ENCODE measurements at places on chromosomes 6 and 20.

- DNase-seq, result no peak
Observed at GRCh38 chr6:3026791-3027626, 27.3 kb downstream of the NQO2 start.

DNA sequence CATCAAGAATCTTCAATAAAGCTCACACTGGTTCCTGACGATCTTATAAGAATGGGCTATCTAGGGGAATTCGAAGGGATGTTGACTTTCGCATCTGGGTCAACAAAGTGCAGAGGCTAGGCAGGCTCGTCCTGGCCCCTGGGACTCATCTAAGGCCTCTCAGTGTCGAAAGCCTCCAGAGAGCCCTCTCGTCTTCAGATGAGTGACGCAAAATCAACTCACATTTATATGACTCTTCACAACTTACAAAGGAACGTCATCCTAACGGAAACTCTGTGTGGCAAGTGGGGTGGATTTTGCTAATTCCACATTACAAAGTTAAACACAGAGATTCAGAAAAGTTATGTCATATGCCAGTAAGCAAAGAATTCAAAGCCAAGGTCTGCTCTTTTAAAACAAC lies 270.5 kb upstream of the EXOC2 start:
- no peak for DNase-seq

DNA sequence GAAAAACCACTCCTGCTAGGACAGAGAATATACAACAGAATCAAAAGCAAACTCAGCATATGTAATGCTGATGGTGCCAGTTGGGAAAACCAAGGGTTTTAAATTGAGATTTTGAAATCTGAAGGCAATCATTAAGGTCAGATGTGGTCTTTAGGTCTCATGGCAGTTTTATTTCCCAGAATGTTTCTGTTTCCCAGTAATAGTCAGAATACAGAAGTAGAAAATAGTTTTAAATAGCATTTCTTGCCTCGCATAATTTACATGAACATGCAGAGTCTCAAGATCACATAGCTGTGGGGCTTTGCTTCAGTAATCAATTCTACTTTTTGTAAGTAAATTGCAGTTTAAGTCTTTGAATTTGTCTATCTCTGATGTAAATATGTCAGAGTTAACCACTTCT lies 58.1 kb downstream of the RNF144B start:
- DNase-seq, result no peak

DNA sequence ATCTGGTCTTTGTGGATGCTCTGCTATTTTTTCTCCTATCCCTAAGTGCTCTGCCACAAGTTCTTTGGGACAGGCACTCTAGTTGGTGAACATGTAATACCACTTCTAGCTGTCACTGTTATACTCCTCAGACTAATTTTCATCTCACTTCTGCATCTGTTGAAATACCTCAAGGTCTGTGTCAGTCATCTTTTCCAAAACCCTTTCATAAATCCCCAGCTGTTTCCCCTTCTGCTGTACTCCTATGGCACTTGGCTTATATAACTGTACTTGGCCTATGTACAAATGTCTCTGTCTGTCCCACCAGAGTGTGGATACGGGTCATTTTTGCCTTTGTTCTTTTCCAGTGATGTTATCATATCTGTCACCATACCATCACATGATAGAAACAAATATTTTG lies 124.2 kb downstream of the FHL5 start:
- DNase-seq, result no peak

- no peak for DNase-seq
Observed at GRCh38 chr20:23415959-23416583, 5.2 kb downstream of the NAPB start.

- no peak for DNase-seq
Observed at GRCh38 chr6:35170166-35170565, 29.0 kb upstream of the TCP11 start.

- DNase-seq, result no peak
Observed at GRCh38 chr6:107128175-107128574, 12.9 kb upstream of the BEND3 start.

GRCh38 chr6:11744753-11745152 lies 33.9 kb downstream of the ADTRP start:
- no peak for DNase-seq

DNA sequence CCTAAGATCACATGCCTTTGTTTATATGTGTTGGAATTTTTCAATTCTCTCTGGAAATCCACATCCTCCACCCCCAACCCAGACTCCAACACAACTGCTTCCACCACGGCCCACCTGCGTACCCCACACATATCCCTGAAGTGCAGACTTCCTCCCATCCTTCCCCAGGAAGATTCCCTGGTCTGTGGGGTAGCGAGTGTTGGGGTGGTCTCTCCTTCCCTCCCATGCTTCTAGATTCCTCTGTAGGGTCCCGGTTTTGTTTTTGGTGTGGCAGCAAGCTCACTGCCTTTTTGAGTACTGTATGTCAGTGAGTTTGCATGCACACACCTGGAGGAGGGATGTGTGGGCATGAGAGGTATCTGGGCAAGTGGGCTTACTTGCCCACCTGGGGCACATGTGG lies 127.6 kb downstream of the MRPL14 start:
- no peak for DNase-seq

DNA sequence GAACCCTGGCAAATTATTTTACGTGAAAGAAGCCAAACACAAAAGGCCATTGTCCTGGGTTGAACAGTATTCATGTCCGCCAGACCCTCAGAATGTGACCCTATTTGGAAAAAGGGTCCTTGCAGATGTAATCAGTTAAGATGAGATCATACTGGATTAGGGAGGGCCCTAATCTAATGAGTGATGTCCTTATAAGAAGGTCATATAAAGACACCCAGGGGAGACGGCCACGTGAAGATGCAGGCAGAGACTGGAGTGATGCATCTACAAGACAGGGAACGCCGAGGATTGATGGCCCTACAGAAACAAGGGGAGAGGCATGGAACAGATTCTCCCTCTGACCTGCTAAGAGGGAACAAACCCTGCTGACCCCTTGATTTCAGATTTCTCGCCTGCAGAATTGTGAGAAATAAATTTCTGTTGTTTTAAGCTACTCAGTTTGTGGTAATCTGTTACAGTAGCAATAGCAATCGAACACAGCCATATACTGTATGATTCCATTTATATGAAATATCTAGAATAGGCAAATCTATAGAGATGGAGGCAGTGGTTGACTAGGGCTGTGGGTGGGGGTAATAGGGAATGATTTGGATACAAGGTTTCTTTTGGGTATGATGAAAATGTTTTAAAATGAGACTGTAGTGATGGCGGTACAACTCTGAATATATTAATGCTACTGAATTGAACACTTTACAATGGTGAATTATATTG lies 132.9 kb upstream of the NUP153 start:
- DNase-seq, result no peak

DNA sequence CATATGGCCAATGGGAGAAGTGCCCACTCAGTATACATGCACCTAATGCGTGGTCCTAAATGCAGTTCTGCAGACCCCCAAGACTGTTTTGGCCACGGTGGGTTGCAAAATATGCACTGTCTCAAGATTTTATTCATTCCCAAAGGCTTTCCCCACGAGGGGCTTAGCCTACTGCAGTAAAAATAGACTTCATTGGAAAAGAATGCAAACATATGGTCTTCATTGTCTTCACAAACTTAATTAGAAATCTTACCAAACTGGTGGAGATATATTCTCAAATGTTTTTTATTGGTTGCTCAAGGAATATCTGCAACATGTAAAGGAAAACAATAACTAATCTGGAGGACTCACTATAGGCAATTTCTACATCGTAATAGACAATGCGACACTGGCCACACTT lies 31.6 kb upstream of the PRL start:
- DNase-seq, result no peak

DNA sequence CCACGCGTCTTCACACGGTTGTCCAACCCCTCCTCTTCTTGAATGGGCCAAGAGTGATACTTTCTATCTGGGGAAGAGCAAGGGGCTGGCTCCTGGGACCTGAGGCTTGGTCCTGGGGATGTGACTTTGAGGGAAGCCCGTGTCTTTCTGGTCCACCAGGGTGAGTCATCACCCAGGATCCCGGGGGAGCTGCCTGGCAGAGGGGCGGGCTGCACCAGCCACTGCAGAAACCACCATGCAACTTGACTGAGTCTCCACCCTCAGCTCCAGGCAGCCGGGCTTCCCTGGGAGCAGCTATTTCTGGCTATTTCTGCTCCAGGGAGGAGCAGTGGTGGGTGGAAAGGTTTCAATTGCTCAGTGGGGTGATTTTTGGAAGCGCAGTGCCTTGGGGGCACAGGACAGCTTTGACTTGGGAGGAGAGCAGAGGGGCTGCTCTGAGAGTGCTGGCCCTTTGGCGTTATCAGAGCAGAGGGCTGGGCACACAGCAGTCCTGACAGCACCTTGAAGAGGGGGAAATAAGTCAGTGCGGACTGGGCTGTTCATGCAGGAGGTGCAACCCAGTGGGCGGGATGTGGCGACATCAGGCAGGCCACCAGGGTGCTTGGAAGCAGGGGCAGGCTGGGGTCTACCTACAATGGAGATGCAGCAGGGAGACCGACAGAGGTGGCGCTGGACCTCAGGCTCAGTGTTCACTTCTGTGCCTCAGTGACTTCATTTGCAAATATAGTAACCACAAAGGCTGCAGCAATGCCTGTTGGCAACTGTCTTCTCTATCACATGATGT lies 45.1 kb upstream of the FAM83D start:
- no peak for DNase-seq

DNA sequence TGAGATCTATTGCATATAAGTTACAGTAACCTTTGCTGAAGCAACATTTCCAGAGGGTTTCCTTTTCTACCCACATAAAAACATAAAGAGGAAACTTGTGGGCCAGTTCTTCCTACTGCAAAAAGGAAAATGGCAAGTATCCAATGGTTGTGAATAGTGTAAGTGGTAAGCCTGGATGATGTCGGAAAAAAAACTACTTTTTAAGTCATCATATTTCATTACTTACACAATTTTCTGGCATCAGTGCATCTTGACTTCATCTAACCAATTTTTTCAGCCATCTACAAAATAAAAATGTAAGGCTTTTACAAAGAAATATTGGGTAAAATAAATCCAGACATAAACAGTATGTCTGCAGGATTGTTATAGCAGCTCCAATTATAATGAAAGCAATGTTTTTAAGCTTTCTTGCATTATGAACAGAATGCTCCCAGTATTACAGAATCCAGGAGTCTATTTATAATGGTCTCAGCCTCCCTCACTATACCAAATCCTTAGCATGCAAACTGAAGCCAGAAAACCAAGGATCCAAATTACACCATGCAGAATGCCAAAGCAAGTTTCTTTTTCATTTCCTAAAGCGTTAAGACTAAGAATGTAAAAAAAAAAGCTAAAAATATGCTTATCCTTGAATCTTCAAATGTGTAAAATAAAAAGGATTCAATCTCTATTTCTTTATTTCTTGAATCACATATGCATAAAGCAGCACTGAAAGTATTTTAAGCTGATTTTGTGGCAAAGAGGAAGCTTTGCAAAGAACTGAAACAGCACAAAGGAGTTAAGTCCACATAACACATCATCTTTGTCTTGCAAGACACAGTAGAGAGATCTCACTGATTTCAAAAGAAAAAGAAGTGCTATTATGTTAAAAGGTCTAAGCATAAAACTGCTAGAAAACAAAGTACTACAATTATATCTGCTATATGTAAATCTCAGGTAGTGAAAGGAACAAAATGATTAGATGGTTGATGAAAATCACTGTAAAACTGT lies 126.8 kb upstream of the HMGCLL1 start:
- DNase-seq, result no peak

DNA sequence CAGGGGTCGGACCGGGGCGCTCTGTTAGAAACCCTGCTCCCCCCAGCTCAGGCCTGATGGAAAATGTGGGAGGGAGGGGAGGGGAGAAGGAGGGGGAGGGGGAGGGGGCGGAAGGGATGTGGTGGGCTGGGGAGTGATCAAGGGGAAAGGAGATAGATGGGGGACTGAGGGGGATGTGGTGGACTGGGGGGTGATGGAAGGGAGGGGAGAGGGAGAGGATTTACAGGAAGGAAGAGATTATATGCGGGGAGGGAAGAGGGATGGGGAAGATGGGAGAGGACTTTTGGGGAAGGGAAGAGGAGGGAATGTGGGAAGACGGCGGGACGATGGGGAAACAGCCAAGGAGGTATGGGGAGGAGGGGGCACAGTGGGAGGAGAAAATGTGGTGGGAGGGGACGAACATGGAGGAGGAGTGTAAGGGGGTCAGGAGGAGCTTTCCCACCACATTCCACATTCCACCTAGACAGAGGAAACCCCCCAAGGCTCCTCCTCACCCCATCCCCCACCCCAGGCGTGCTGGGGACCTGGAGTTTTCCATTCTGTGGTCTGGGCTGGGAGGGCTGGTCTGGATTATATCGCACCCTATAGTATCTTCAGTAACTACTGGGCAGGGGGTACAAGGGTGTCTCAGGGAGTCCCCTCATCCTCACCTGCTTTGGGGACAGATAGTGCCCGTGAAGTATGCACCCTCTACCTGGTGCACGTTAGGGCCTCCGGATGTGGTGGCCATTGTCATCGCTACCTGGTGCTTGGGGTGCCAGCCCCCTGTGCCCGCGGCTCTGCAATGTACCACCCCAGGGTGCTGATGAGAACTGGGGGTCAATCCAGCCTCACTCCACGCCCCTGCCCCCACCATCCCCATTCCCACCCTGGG lies 578 bp upstream of the PTGIS start:
- DNase-seq, result no peak

DNA sequence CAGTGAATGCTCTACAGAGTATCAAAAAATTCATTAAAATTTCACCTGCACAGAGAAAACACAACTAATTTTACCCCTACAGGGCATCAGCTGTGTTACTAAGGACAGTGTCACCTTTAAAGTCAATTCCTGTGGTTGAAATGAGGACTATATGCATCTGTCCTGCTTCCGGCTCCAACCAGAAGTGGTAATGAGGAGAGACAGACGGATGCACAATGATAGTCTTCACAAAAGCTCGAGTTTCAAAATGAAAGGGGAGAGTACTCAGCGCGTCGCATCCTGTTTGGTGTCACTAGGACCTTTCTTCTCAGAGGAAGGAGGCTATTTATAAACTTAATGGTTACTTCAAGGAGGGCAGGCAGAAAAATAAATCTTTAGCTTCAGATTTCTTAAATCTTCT lies 86.5 kb downstream of the LYRM4 start:
- no peak for DNase-seq

- DNase-seq, result no peak
Observed at GRCh38 chr6:166624275-166624674, 2.8 kb downstream of the RPS6KA2 start.

DNA sequence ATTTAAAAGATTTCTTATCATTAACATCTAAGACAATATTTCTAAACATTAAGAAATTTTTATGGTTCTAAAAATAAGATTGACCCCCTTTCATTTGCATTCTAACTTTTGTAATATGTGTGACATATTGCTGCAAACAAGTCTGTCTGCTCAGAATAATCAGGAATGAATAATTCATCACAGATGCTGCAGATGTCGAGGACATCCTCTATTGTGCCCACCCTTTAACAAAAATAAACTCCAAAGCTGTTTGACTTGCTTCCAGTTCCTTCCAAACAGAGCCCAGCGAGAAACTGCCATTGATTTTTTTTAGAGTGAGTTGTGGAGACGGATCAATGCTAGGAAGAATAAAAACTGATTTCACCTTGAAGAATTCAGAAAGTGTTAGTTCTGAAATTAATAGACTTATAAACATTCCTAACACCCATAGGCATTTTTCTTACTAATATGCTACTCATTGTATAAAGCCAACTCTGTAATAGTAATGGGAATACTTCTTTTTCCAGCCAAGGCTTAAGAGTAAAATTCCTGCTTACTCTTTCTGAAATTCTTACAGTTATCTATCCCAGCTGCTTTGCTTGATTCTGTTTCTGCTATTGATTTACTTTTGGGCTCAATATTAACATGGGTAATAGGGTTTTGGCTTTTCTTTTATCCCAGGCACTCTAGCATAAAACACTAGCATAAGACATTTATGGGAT lies 244.8 kb upstream of the FAM83B start:
- no peak for DNase-seq
